ENCODE measurements at places on chromosomes 5 and 9.

GRCh38 chr5:92505925-92506324, 1075.1 kb downstream of the NR2F1-AS1 start:
- no peak for DNase-seq

DNA sequence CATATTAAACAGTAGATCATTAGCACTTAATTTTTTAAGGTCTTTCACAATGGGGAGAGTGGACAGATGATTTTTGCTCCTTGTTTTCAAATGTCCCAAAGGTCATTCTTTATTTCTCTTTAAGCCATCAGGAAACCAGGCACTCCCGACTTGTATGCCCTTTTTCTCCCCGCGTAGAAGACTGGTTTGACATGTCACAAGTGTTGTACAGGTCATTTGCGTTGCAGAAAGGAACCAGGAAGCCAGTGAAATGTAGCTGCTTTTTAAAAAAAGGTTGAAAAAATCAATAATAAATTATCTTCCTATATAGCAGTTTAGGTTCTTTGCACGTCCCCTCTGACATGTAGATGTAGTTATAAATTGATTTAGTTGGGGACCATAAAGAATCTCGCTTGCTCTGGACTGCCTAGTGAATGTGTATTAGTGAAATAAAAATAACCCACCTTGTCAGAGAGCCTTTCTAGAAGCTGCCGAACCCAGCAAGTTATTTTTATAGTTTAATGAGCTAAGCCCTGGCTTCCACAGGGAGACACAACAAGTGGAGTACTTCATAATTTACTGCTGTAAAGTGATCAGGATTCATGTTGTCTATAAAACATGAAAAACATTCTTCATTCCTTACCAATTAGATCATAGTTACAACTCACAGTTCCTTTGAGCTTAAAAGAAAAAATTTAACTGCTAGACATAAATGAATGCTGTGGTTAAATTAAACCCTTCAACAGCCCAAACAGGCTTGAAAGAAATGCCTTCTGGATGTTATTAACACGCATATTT, 404.6 kb downstream of the CSNK1G3 start:
- DNase-seq: no peak

GRCh38 chr5:1343931-1344901, 683 bp downstream of the CLPTM1L start:
- no peak for DNase-seq

GRCh38 chr9:30744871-30745270, 1639.6 kb upstream of the ACO1 start:
- DNase-seq: no peak

GRCh38 chr5:41193456-41194205, 19.7 kb downstream of the C6 start:
- DNase-seq: no peak

DNA sequence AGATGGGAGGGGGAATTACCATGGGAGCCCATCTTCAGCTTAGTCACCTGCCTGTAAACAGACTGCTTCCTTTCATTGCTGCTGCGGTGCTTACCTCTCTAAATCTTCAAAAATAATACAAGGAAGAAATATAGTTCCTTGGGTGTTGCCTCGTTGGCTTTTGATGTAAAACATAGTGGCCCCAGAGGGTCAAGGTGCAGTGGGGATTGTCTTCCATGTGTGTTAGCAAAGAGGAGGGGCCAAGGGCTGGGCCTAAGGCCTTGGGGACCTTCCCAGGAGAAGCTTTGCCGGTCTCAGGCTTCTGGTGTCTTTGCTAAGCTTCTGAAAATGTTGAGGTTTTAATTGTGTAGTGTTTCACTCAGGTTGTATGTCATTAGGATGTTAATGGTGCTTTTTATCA, 90.0 kb downstream of the PDE8B start:
- no peak for DNase-seq

DNA sequence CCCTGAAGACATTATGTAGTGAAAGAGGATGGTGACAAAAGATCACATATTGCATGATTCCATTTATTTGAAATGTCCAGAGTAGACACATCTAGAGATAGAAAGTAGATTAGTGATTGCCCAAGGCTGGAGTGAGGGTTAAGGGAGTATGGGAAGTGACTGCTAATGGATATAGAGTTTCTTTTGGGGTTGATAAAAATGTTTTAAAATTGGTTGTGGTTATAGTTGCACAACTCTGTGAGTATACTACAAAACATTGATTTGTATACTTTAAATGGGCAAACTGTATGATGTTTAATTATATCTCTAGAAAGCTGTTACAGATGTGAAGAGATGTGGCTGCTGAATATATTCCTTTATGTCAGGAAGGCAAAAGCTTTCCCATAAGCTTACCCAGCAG, 202.8 kb downstream of the CCDC171 start:
- DNase-seq: no peak

- DNase-seq: no peak
Measured at GRCh38 chr5:132849347-132849746, 16.9 kb downstream of the GDF9 start.

DNA sequence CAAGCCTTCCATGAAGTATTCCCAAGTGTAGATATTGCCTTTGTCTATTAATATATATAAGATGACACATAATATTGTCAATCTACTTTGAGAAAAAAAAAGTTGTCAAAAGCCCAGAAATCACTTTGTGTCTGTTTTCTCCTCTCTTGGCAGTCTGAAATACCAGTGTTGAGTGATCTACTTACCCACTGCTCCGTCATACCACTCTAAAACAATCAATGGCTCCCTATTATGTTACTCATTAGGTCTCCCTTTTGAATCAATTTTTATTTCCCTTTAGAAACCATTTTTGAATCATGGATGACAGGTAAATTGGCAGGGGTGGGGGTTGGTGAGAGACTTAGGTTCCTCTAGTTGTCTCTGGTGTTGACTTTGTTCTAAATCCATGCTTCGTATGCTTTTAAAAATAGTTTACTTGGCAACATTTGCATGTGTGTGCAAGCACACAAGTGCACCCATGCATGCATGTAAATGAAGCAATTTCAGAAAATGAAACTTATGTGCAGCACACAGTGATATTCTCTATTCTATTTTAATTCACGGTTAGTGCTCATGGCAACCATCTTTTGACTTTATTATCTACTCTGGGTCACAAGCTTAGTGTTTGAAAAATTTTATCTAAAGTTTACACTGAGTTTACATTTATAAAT, 378.9 kb downstream of the RAB3C start:
- DNase-seq: no peak

- DNase-seq: no peak
Measured at GRCh38 chr5:153883854-153884611, 154.7 kb downstream of the FAM114A2 start.

- no peak for DNase-seq
Measured at GRCh38 chr5:163222982-163223381, 214.4 kb upstream of the CCNG1 start.

DNA sequence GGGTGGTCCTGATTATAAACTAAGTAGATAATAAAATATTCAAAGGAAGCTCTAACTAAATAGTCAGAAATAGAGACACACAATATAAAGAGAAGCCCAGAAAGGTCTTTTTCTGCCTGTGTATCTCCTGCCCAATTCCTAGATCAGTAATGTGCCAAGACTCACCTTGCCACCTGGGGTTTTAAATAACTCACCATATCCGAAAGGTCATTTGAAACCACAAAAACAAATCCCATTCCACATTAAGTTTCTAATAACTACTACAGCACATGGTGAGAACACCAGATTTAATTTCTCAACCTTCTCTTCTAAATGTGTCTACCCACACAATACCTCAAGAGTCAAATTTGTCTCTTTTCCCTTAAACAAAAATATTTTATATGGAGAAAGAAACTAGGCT, 75.2 kb downstream of the ZNF608 start:
- DNase-seq: no peak

All from effector memory CD4-positive, alpha-beta T cell (primary cell).